ENCODE measurements at places on chromosomes 12 and 14.

DNA sequence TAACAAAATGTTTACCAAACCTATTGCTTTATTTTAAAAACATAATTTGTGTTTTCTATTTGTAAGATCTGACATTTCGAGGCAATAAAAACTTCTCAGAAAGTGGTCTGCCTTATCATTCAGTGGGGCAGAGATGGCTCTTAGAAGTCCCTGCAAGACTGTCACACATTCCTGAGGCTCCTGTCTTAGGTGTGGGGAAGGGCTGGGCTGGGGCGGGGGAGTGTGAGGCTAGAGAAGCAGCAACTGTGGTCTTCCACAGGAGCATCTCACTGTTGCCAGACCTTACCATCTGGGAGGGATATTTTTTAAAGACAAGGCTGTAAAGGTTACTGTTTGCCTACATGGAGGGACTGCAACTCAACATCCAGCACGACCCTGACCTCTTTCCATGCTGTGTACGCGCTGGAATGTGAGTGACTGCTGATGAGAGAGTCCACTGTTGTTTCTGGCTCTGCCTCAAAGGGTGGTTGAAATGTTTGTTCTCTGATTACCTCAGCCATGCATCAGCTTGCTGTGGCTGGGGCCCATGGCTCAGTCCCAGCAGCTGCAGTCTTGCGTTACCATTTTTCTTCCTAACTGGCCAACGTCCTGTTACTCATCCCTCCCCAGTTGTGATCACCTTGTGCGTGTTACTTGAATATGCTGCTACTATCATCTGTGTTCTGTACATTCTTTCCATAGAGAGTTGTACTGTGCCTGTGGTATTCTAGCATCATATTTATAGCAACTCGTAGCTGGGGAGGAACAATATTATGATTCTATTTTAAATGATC is 12.4 kb downstream of the ERG28 start:
- DNase-seq: no peak

DNA sequence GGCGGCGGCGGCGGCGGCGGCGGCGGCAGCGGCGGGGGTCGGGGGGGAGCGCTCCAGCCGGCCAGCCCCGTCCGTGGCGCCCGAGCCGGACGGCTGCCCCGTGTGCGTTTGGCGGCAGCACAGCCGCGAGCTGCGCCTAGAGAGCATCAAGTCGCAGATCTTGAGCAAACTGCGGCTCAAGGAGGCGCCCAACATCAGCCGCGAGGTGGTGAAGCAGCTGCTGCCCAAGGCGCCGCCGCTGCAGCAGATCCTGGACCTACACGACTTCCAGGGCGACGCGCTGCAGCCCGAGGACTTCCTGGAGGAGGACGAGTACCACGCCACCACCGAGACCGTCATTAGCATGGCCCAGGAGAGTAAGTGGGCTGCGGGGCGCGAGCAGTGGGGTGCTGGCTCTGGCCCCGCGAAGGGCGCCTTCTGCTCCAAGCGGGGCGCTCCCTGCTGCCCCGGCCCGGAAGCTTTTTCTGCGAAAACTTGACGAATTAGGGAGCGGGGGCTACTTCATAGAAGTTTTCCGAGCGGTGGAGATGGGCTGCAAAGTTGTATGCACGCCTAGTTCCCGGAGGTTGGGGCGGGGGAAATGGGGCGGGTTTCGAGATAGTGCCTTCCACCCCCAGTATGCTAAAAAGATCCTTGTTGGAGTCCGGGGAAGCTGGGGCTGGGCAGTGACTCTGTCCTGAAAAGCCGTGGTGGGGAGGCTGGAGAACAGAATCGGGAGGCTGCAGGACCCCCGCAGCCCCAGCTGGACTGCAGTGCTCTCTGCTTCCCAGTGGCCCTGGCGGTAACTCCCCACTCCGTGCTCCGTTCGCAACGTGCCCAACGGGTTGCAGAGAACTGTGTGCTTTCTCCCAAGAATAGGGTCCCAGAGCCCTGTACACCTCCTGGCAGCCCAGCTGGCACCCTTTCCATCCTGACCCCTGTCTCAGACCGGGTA is 751 bp downstream of the GDF11 start:
- no peak for DNase-seq

- no peak for DNase-seq
Observed at GRCh38 chr12:95583933-95584332, 32.7 kb upstream of the USP44 start.

DNA sequence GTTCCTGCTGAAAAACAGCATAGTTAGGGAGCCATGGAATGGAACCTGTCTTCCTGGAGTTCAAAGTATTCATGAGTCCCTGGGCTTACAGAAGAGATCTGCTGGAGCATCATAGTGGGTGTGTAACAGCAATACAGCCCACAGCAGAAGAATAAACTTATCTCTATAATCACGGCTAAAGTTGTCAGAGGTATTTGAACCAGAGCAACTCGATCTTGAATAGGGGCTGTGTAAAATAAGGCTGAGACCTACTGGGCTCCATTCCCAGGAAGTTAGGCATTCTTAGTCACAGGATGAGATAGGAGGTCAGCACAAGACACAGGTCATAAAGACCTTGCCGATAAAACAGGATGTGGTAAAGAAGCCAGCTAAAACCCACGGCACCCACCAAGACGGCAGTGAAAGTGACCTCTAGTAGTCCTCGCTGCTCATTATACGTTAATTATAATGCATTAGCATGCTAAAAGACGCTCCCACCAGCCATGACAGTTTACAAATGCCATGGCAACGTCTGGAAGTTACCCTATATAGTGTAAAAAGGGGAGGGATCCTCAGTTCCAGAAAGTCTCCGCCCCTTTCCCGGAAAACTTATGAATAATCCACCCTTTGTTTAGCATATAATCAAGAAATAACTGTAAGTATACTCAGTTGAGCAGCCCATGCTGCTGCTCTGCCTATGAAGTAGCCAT is 223.4 kb downstream of the PCNX1 start:
- no peak for DNase-seq

DNA sequence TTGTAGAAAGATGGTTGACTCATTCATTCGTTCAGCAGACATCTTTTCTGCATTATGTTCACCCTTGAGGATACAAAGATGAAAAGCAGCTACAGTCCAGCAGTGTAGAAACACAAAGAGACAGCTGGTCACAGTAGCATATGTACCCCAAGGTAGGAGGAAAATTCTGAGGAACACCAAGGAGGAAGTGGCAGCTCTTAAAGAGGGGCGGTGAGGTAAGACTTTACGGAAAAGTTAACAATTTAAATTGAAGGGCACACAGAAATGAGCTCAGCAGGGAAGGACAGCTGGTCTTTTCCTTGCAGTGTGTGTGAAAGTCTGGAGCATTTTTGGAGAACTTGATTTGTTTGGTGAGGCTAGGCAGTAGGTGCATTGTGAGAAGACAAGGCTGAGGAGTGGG is 3.5 kb downstream of the SLC35E3 start:
- no peak for DNase-seq

DNA sequence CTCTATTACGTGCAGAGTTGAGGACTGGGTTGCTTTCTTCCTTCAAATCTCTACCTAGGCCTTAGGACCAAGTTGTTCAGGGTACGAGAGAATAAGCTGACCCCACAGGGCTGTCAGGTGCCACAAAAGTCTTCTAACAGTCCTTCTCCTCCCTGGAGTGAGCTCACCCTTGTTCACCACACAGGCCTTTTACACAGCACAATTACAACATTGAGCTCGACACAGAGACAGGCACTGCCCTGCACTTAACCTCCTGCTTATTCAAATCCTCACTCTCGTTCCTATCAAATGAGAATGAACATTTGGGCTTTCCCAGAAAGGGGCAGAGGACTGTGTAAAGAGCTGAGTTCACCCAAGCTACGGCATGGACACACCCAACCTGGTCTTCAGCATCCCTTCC is 2.4 kb downstream of the GALNT6 start:
- no peak for DNase-seq

DNA sequence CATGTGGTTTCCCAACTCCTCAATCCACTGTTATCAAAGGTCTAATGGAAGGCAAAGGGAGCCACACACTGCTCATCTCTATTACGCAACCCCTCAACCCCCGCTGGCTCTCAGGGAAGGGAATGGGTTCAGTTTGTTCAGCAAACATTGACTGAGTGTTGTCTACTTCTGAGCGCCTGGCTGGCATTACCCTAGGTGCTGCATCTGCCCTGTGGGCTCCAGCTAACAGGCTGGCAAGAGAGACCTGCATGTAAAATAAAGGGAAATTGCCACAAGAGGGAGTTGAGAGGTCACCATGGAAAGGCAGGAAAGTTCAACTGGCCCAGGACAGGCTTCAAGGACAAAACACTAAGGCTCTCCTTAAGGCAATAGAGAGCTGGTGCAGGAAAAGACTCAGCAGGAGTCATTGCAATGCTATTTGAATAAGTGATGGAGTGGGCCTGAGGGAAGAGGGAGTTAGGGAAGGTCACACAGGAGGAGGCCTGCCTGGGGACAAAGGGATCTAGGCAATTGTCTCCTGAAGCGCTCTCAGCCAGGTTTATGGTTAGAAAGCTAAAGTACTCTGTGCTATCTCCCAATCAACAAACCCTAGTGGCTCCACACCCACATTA is 5.5 kb upstream of the ZNF740 start:
- DNase-seq: peak; percentile 20

- no peak for DNase-seq
Observed at GRCh38 chr12:93713800-93714199, 36.6 kb downstream of the CRADD start.

GRCh38 chr14:61346793-61347192 is 25.4 kb downstream of the PRKCH start:
- DNase-seq: no peak

DNA sequence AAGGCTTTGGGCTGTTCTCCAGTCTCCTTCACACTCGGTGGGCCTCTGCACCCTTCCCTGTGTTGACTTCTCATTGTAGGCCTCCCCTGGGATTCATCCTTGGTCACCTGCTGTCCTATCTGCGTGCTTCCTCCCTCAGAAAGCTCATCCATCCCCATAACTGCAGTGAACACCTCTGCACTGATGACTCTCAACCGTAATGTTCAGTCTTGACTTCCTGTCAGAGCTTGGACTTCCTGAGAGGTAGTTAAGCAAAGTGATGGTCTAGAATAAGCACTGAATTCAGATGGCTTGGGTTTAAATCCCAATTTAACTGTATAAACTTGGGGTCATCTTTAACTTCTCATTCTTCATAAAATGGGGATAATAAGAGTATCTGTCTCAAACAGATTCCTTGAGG is 13.6 kb upstream of the MDM1 start:
- no peak for DNase-seq

GRCh38 chr12:67572492-67572891 is 76.1 kb upstream of the DYRK2 start:
- no peak for DNase-seq

DNA sequence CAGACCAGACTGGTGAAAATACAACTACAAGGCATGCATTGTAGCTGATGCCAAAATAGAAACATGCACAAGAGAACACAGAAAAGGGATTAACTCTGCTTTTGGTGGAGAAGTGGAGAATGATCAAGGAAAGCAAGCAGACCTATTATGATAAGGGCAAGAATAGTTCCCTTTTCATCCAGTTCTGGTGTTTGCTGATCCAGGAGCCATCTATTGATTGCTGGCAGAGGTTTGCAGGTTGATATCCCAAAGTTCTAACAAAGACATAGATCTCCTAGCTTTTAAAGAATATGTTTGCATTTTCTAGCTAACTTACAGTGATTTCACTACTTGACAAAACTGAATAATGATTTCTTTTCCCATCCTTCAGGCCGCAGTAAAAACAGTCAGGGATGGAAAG is 166.2 kb upstream of the CDKN3 start:
- no peak for DNase-seq

- DNase-seq: no peak
Observed at GRCh38 chr12:120834489-120835303, 69.5 kb downstream of the SPPL3 start.

DNA sequence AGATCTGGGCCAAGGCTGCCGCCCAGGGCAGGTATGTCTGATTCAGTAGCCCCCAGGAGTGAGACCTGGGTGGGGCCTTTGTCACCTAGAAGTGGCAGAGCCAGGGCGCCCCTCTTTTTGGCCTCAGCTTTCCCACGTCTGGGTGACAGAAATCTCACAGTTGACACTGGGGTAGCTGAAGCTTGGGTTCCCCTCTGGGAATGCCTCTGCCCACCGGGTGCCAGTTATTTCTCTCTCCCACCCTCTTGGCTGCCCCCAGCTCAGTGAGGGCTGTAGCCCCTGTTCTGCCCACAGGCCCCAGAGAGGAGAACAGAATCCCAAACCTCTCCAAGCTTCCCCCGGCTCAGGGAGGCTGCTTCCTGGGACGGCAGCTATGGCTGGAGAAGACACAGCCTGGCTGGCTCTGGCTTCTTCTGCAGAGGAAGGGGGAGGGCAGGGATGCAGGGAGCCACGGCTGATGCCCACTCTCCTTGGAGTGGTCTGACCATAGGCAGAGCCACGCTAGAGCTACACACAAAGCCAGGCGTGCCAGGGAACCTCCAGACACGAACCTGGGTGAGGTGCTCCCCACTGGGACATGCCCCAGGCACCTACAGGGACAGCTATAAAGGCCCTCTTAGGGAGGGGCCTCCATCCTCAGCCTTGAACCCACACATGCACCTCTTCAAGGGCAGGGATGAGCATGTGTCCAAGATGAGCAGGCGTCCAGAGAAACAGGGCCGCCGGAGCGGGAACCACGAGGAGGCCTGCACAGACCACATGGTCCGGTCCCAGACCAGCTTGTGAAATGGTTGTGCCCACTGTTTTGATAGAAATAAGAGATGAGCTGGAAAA is 51.7 kb downstream of the BEGAIN start:
- no peak for DNase-seq

GRCh38 chr12:43816168-43816567 is 10.1 kb upstream of the TWF1 start:
- DNase-seq: no peak

All from NCI-H748 treated with DMSO at 0.1 percent for 48 hours (cell line).